ENCODE measurements at places on chromosomes 1 and 21.

DNA sequence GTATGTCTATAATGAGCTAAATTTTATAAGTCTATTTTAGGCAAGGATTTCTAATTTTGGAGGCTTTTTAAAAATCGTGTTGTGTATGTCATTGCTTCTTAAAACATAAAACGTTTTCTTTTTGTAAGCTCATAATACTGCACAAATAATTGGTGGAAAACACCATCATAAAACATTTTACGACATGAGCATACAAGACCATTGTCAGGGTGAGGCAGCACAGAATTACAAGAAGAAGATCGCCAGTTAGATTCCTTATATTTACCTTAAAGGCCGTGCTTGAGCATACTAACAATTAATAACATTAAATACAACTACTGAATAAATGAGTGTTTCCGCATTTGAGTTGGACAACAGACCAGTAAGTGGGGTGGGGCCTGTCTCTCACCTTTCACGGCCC, 19.1 kb upstream of the LMX1A start:
- DNase-seq: no peak

- no peak for DNase-seq
These were observed 12.0 kb downstream of the NCMAP start for GRCh38 chr1:24567792-24568388.

DNA sequence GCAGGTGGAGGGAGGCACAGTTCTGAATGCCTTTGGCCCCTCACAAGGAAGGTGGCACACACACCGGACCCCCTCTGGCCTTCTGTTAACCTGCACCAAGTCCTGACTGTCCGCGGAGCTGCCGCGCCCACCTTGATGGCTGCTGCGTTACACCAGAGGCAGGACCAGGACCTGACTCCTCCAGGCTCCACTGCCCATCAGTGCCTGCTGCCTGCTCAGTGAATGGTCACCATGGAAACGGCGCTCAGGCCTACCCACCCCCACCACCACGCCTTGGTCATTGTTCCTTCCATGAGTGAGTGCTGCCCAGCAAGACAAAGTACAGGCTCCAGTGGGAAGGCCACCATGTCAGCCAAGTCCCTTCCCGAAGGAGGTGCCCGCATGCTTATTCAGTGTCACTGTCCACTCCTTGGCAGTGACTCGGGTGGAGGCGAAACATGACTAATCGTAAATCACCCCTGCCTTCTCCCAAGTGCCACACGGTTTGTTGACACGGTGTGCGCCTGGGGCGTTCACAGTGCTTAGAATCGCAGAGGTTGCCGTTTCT, 57.3 kb downstream of the SLC37A1 start:
- no peak for DNase-seq

- DNase-seq: peak; percentile 15
These were observed 35.0 kb downstream of the MYSM1 start for GRCh38 chr1:58664881-58665280.
